HCEC 1CT (cell line): ENCODE measurements at places on chromosomes 7 and 10.

DNA sequence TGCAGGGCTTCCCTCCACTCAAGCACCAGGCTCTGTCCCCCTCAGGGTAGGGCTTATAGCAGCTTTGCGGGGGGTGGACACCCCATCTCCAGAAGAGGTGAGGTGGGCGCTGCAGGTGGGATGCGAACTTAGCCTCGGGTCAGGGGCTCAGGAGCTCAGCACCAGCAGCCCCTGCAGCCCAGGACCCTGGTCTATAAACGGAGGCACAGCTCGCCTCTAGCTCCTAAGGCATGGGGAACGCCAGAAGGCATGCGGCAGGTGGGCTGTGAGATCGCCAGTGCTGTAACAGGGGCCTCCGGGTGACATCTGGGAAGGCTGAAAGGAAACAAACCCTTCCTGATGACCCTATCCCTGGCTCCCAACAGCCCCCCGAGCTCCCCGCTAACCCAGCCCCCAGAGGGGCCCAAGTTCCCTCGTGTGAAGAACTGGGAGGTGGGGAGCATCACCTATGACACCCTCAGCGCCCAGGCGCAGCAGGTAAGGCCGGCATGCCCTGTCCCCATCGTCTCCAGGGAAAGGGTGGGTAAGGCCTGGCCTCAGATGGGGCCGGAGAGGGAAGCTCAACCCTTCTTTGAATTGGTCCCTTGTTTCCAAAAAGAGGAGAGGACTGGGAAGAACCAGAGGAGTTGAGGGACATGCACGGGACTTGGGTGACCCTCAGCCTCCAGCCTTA is 4.2 kb downstream of the NOS3 start:
- no peak for DNase-seq

GRCh38 chr7:92778972-92779371 is 57.4 kb downstream of the CDK6 start:
- DNase-seq = peak; percentile 73

GRCh38 chr7:88866265-88866863 is 70.8 kb upstream of the TEX47 start:
- no peak for DNase-seq

- peak; percentile 26 for DNase-seq
Measured at GRCh38 chr10:27525819-27526218, 21.7 kb downstream of the RAB18 start.

DNA sequence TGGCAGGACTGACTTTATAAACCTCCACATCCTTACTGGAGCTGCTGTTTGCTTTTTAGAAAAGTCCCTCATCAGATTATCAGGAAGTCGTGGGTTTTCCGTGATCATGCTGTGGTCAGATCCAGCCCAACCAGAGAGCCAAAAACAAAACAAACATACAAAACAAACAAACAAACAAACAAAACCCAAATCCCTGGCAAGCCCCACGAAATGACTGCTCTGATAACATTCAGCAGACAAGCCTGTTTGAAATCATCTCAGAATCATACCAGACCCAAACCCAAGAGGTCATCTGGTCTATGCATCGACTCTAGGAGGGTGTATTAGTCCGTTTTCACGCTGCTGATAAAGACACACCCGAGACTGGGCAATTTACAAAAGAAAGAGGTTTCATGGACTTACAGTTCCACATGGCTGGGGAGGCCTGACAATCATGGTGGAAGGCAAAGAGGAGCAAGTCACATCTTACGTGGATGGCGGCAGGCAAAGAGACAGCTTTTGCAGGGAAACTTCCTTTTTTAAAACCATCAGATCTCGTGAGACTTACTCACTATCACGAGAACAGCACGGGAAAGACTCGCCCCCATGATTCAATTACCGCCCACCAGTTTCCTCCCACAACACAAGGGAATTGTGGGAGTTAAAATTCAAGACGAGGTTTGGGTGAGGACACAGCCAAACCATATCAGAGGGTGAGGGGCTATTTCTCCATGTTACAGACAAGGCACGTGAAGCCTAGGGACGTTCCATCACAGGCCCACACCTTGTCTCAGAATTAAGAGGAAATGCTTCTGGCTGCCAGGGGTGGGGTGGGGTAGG is 85.7 kb downstream of the PARP12 start:
- DNase-seq = no peak

- no peak for DNase-seq
Measured at GRCh38 chr7:148472406-148472805, 118.2 kb upstream of the C7orf33 start.
